ENCODE measurements at places on chromosomes 13 and 19. TPM values are rescaled to one million over a fixed set of nuclear protein-coding genes. Genes with fewer than 3 reads are reported as not detected.

ITPKC gene
- polyA plus RNA-seq = 6.3 TPM

DNA sequence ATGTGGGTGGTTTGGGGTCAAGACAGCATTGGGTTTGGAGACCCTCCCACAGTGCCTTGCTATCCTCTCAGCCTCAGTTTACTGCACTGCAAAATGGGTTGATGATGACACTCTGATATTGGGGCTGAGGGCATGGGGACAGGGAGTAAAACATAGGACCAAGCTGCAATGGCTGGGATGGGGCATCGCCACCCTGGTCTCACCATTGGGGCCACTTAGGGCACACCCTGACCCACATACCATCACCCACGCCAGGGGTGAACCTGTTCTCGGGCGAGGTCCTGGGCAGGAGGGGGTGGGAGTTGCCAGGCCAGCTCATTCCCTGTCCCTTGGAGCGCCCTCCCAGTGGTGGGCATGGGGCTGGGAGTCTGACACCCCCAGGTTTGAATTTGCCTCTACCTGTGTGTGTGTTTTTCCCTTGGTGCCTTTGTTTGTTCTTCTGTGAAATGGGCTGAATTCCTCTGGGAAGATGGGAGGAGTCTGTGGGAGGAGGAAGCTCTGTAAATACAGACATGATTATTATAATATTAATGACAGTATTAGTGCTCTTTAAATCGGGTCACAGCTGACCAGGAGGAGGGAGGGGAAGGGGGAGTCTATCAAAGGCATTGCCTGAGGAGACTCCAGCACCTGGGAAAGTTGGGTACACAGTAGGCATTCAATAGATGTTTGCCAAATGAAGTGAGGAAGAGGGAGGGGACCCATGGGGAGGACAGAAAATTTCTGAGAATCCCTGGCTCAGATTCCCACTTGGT is 2.2 kb upstream of the FCHO1 start:
- no peak for DNase-seq

GRCh38 chr13:86579662-86580061 is 780.4 kb upstream of the SLITRK6 start:
- no peak for DNase-seq

GRCh38 chr19:29384656-29385055 is 141.1 kb upstream of the VSTM2B start:
- DNase-seq = no peak

- DNase-seq = peak; percentile 87
Measured at GRCh38 chr19:1025960-1026782, at the start of gene CNN2. Gene CNN2, plus strand, starts transcription at chr19:1026608. Its CDS starts 54 bp downstream, at chr19:1026662.

- no peak for DNase-seq
Measured at GRCh38 chr13:42769650-42770049, 11.7 kb upstream of the FAM216B start.

DNA sequence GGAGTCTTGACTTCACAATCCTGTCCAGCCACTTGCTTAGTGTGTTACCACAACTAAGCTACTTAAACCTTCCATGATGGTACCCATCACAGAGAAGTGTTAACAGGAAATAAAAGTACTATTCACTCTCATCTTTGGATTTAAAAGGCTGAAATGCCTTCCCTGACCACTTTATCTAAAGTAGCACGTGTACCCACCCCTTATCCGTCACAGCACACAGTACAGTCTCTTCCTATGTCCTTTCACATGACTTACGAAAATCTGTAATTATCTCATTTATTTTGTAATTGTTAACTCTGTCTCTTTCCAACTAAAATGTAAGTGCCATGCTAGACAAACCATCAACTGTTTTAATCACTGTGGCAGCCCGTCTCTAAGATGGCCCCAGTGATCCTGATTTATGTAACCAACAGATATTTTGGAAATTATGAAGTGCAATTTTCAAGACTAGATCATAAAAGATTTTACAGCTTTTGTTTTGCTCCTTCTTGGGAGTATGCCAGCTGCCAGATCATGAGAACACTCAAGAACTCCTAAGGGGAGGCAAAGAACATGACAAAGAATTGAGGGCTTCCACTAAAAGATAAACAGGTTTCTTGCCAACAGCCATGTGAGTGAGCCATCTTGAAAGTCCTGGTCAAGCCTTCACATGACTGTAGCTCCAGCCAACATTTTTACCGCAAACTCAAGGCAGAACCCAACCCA is 44.9 kb downstream of the DIAPH3 start:
- DNase-seq = no peak

SCGB2B2 gene
- 0.03 TPM for polyA plus RNA-seq

DNA sequence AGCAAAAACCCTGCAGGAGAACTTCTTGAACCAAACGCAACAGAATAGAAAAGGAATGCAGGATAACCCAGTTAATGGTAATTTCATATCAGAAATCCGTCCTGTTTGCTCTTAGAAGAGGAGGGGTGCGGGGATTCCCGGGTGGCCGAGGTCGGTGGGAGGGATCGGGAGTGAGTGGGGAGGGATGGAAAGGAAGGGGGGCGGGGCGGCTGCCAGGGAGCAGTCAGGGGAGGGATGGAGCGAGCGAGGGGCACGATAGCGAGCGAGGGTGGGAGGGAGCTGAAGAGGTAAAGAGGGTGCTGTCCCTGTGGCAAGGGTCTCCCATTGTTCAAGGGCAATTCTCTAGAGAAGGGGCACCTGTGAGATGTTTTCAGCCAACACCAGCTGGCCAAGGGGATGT is 26.5 kb downstream of the CD177 start:
- DNase-seq = no peak

DNA sequence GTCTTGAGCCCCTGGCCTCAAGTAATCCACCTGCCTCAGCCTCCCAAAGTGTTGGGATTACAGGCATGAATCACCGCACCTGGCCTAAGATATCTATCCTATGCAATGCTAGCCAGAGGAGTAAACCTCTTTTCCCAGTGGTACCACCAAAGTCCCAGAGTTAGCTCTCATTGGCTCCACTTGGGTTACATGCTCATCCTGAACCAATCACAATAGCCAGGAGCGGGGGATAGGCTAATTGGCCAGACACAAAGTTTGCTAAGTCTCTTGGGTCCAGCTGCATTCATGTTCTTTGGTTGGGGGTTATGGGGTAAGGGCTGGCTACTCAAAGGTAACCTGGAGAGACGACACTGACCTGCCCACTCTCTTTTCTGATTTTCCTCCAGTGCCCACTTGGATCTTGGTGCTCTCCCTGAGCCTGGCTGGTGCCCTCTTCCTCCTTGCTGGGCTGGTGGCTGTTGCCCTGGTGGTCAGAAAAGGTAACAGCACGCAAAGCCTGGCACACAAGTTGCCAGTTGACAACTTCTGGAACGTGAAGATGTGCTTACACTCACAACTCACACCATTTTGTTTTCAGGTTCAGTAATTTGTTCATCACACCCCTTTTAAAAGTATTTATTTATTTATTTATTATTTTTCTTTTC is 7.8 kb downstream of the C19orf38 start:
- peak; percentile 48 for DNase-seq

DNA sequence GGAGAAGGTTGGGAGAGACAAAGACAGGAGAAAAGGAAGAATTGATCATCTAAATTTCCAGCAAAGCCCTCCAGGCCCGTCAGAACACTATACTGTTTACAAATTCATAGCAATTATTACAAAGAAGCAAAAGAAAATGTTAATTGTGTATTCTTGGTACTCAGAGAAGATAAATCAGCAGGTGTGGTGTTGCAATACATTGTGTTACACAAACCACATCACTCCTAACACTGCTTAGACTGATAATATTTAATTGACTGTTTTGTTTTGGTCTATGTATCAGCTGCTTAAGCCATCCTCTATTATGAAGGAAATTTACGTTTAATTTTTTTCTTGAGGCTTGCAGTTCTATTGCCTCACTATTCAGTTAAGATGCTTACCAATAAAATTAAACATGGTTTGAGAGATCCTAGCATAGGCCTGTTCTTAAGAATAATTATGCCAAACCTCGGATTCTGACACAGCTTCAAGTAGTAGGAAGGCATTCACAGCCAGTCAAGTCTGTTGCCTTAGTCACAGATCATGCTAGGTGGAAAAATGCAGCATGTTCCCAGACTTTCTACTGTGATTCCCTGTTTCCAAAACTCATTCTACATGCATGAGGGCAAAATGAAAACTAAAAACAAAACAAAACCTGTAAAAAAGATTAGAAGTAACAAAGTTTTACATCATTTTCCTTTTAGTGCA is 129.2 kb downstream of the TBC1D4 start:
- no peak for DNase-seq

GRCh38 chr19:4007021-4007835 is at the start of gene PIAS4:
Gene PIAS4, plus strand, starts transcription at chr19:4007736. Its CDS starts 25 bp downstream, at chr19:4007761.
- peak; percentile 100 for DNase-seq

Data from SK-N-SH (cell line).